ENCODE measurements at places on chromosomes 12 and 14.

DNA sequence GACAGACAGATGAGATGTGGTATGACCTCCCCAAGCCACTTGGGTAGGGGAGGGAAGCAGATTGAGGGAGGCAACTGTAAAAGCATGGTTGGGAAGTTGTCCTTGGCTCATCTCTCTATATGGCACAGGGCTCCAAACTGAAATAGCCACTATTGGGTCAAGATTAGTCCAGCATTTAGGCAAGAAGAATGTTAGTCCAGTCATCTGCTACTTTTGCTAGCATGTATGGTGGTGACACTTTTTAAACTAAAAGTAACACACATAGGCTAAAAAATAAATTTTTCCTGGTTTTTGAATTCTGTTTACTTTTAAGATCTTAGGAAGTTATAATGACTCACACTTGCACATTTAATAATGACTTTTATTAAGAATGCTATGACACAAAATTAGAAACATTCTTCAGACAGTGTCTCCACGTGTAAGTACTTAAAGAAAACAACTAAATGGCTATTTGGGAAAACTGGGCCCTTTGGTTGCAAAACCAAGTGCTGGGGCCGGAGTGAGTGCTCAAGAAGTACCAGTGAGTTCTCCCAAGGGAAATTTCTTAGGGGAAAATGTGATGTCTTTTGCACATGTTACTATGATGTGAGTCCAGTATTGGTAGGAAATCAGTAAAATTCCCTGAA lies 179.1 kb upstream of the HIF1A start:
- no peak for DNase-seq

GRCh38 chr12:85639834-85640233 lies 196.4 kb downstream of the RASSF9 start:
- no peak for DNase-seq

- no peak for DNase-seq
Measured at GRCh38 chr12:29867823-29868222, 84.1 kb upstream of the TMTC1 start.

GRCh38 chr12:10667581-10667980 lies 6.3 kb downstream of the STYK1 start:
- no peak for DNase-seq

DNA sequence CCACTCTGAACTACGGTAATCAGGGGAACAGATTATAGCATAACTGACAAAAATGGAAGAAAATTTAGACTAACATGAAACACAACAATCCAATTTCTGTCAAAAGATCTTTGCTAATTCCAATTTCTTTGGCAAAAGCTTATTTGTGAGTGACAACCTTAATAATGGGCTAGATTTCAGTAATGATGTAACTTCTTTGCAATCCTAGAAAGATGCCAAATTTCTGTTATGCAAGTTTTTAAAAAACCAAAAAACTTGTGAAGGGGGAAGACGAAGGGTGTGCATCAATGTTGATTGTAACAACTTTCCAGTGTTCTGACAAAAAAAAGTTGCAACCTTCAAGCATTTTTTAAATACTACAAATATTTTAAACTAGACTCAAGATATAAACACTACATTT lies 59.9 kb downstream of the DICER1 start:
- DNase-seq, result no peak

DNA sequence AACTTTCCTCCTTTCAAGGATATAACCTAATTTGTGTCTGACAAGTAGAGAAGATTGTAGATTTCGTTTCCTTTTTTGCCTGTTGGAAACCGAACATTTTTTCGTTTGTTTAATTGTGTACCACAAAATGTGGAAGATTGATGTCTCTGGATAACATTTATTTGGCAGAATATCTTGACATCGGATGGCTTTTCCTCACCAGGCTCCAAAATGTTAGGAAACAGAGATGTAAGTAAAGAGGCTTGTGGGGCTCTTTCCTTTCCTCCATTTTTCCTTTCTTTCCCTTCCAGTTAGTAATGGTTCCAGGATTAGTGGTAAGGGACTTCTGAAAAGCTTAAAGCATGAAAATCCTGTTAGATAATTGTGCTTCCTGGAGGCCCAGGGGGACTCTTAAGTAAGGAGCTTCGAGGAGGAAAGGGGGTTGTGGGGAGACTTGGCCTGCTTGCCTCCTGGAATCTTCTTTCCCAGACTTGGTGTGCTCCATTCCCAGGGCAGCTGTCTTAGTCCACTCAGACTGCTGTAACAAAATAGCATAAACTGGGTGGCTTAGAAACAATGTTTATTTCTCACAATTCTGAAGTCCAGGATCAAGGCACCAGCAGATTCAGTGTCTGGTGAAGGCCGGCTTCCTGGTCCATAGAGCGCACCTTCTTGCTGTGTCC lies 243.1 kb upstream of the PWP1 start:
- DNase-seq, result no peak

DNA sequence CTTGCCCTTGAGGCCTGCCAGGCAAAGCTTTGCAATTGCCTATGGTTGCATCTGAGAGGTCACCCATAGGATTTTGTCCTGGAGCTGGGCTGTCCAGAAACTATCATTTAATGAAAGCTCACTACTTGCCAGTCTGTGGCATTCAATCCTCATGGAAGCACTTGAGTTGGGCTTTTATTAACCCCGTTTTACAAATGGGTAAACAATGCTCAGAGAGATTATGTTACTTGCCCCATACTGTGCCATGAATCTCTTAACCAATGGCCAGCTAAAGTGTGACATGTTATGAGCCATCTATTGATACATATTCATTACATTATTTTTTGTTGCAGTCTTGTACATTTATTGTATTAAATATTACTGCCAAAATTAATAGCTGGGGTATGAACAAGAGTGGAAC lies 35.9 kb downstream of the PDZRN4 start:
- DNase-seq, result no peak

DNA sequence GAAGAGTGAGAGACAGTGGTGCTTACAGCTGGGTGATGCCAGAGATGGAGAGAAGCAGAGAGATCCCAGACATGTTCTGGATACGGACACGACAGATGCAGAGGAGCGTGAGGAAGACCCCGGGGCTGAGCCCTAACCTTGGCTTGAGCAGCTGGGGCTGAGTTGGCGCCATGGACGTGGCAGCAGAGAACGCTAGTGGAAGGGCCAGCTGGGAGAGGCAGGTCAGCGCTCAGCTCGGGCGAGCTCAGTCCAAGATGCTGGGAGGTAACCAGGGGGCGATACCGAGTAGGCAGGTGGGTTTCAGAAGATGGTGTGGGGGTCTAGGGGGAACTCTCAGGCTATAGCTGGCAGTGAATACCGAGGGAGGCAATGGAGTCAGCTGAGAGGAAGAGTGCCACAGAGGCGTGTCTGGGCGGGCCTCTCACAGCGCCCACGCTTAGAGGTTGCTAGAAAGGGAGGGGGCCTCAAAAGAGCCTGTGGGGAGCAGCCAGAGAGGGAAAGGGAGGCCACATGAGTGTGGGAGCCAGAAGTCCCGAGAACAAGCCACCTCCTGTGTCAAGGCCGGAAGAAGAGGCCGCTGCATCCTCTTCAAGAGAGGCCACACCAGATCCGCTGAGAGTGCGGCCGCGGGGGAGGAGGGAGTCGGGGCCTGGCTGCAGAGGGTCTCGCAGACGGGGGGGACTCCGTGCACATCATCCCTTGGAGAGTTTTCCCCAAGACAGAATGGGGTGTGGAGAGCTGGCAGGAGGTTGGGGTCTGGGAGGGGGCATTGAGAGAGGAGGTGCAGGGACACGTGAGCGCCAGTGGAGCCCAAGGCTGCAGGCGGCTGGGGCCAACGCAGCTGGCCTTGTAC lies 57.0 kb upstream of the DIO3 start:
- no peak for DNase-seq

DNA sequence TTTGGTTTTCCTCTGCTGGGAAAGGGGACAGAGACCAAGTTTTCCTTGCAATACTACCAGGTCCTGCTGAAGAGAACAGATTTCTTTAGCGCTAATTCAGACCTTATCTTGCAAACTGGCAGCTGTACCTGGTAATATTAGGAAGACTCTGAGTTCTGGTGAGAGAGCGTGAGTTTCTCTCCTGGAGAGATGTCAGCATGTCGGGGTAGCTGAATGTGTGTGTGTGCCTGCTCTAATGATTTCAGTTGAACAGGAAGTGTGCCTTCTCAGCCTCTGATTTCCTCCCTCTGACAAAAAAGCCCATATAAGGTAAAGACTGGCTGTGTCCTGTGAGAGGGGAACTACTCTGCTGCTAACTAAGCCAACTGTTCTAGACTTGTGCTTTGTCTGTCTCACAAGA lies 10.3 kb upstream of the ERP27 start:
- no peak for DNase-seq

DNA sequence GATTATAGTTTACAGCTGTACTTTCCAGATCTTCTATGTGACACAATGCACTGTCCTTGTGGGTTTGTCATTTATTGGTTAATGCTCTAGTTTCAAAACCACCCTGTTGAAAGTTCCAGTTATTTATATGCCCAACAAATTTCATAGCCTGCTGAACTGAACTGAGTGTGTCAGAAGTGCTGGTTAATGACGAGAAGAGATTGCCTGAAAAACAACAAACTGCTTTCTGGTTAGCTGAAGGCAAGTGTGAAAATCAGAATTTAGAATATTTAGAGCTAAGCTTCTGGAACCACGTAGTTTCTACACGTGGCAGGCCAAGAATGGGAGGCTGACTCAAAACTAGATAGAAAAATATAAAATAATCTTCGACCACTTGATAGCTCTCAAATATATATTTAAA lies 19.1 kb upstream of the RIN3 start:
- no peak for DNase-seq

DNA sequence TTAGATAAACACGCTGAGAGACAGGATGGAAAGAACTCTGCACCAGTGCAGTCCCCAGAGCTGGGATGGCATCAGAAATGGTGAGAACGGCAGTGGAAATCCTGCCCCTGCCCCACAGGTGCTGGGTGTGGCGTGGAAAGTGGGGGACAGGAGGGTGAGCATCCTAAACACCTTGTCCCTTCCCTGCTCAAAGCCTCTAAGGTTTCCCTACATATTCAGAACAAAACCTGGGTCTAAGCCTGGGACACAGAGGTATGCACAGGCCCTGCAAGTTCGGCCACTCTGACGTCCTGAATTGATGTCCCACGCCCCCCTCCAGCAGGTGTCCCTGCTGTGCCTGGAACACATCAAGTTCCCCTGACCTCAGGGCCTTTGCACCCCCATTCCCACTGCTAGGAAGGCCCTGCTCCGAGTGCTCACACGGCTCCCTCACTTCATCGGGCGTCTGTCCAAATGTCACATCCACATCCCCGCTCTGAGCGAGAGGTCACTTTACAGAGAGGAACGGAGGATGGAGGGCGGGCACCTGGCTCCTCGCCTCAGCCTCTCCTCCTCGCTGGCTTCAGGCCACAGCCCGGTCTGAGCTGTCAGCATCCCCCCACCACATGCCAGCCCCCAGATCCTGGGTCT lies 38.5 kb upstream of the SFSWAP start:
- DNase-seq, result no peak

GRCh38 chr12:132103542-132104308 lies 40.4 kb downstream of the DDX51 start:
- no peak for DNase-seq

DNA sequence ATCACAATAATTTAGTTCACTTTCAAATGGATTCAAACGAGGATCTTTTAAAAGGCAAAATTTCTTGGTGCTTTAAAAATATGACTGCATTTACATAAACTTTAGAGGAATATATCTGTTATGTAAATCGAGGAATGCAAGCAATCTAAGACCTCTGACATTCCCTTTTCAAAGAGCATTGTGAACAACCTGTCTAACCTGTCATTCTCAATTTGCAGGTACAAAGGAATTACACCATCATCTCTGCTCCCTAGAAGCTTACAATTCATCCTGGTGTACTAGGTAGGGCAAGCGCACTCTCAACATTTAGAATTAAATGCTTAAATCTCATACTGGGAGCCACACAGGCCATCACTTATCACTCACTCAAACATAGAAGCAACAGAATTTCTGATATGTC lies 35.6 kb downstream of the BMP4 start:
- DNase-seq, result no peak

DNA sequence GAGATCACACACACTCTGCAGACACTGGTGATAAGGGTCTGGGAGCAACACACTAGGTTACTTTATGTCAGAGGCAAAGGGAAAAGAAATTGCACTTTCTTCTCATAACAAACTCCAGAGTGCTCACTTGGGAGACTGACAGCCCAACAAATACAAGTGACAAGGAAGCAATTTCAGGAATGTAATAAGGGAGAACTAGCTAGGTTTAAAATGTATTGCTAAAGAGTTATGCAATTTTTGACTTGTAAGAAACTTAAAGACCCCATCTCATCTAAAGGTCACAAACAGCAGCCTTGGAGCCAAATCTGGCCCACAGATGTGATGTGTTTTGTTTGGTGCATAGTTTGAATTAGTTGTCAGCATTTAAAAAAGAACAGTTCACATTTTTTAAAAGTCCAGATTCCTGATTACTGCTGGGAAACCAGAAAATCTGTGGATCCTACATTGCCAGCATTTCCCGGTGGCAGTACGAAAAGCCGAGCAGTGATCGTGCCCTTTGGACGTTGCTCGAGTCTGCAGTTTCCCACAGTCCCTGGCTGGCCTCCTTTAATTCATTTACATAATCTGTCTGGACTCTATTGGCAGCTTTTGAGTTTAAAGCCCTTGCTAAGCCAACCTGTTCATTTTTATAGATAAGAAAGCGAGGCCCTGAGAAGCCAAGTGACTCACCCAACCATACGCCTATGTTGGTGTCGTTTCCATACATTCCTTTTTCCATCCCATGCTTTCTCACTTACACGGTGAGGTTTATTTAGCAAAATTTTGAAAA lies 42.0 kb upstream of the ETV6 start:
- DNase-seq, result no peak

- DNase-seq, result no peak
Measured at GRCh38 chr12:68667291-68667690, 19.5 kb upstream of the NUP107 start.

- no peak for DNase-seq
Measured at GRCh38 chr12:93079271-93079670, 150.2 kb upstream of the EEA1 start.

DNA sequence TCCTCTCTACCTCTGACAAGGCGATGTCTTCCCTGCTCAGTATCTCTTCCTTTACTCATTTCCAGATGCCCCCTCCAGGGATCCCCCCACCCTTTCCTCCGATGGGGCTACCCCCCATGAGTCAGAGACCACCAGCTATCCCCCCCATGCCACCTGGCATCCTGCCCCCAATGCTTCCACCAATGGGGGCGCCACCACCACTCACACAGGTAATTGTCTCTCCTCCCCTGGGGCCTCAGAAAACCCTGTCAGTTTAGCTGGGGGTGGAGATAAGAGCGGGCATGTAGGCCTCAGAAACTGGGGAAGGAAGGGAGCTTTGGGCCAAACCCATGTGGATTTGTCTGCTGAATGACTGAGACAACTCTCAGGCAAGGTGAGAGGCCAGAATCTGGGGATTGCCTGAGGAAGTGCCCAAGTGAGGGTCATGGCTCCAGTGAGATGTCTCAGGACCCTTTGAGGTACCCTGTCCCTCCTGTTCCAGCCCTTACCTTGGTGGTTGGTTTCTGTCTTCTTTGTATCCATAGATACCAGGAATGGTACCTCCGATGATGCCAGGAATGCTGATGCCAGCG lies 8.1 kb downstream of the PRPF40B start:
- no peak for DNase-seq

GRCh38 chr12:57460841-57461275 lies 1.3 kb downstream of the GLI1 start:
- no peak for DNase-seq
